H7 (cell line): ENCODE measurements at places on chromosomes 2 and 18.
A peak's percentile ranks its signal among the peaks of the same experiment; 100 is the strongest.

- DNase-seq = no peak
These were observed 163.6 kb upstream of the RBMS1 start for GRCh38 chr2:160657196-160657595.

- DNase-seq = no peak
These were observed 19.9 kb downstream of the TTC32 start for GRCh38 chr2:19881908-19882265.

DNA sequence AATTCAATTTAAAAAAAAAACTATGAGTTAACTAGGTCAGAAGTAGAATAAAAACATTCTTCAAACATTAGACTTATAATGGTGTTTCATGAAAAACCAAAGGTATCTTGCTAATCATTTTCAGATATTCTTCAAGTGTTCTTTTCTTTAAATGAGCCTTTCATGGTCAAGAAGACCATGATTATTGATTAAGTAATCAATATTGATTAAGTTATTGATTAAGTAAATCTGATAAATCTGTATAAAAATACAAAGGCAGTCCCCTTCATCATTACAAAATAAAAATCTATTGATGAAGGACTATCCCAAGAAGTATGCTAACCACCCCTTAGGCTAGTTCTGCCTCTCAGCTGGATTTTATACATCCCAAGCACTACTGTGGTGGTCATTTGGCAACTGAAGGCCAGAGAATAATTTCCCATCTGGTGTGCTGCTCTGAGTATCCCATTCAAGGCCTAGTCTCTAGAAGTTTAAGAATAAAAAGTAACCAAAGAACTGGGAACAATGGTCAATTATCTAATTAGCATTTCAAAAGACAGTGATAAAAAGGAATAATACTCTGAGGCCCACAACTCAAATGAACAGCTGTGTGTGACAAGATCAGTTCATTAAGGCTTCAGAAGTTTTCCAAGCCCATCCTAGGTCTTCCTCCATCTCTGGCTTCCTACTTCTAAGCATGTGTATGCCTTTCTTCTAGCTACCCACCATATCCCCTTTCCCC is 63.5 kb downstream of the TCF4 start:
- DNase-seq = no peak

GRCh38 chr2:70104231-70105111 is 17.2 kb downstream of the PCBP1 start:
- DNase-seq = peak; percentile 71

DNA sequence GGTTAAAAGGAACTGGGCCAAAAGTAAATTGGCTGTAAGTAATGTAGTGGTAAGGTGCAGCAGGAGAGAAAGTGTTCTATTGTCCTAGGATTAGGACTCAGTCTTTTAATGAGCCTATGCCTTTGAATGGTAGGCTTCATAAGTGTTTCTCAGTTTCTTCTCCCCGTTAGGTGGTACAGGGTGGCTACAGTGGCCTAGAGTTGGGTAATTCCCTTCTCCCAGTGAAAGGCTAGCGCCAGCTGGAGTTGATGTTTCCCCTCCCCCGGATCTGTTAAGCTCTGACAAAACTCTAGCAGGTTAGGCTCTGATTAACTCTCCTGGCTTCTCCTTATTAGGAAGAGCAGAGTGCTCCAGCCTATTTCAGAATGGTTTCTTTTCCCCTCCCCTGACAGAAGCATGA is 127.7 kb downstream of the DNAH6 start:
- no peak for DNase-seq

DNA sequence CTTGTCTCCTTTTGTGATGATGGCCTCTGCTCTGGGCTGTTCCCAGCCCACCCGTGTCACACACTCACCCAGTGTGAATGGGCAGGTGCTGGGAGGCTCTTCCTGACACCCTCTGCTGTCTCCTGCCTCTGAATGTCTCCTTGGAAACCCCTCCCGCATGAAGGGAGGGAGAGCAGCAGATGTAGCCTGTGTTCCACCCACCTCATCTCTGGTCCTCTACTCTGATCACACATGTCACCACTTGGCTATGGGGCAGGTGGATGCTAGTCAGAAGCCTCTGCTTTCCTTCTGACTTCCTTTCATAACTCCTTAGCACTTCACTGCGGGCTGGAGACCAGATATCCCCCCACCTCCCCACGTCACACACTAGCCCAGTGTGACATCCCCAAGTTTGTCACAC is 23.9 kb downstream of the EFR3B start:
- DNase-seq = no peak

- DNase-seq = peak; percentile 94
These were observed 175.5 kb downstream of the AGAP1 start for GRCh38 chr2:235669269-235669831.

DNA sequence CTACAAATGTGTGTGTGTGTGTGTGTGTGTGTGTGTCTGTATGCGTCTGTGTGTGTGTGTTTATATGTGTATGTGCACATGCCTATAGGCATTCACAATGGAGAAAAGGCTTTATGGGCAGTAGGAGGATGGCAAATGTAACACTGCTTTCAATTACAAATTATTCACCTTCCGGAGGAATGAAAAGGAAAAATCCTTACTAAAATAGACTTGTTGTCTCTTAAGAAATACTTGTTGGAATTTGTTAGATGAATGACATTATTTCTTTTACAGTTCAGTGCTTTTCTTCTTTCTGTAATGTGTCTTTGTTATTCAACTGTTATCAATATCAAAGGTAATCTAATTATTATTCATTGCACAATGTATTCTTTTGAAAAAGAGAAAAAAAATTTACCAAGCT is 874.3 kb downstream of the ERBB4 start:
- DNase-seq = no peak

DNA sequence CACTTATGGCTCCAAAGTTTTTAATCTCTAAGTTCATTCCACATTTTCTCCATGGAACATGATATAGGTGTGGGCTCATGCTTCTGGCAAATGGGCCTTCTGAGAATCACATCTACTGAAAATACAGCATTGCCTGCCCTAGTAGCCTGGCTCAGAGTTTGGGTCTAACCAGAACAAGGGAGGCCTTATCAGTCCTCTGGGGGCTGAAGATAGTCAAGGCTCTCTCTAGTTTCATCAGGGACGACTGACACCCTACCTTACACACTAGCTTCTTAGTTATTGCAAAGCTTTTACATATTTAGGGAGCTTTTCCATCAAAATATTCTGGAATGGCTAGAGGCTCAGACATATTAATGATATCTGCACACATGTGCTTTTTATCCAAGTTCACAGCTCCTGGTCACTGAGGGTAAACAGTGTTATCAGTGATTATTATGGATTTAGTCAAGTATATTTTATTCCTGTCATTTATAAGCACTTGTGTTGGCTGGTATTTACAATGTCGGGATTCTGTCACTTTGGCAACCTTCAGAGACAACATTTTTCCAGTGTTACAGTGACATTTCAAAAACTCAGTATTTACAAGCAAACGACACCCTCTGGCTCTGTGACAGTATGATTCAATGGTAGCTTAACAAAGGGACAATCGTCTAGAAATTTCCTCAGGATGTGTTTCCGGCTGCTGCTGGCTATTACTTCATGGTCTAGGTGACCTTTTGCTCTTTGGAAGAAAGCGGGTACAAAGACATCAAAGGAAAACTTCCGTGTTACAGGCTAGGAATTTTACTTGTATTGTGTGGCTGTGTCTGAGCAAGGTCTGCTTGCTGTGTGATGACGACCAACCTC is 200.6 kb downstream of the TCF4 start:
- no peak for DNase-seq

DNA sequence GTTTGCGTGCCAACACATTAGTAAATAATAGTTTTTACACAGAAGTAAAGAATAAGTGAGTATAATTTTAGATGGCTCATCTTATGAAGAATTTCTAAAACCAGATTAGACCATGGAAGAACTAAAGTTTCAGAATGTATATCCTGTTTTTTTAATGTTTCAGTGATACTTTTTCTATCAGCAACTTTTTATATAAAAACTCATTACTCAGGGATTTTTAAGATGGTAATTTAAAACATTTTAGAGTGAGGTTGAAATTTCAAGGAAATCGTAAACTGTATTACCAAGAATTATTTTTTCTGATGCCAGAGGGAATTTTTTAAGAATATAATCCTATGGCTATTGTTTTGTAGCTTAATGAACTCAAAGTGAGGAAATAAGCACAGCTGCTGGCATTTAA is 128.5 kb upstream of the FANCL start:
- no peak for DNase-seq

DNA sequence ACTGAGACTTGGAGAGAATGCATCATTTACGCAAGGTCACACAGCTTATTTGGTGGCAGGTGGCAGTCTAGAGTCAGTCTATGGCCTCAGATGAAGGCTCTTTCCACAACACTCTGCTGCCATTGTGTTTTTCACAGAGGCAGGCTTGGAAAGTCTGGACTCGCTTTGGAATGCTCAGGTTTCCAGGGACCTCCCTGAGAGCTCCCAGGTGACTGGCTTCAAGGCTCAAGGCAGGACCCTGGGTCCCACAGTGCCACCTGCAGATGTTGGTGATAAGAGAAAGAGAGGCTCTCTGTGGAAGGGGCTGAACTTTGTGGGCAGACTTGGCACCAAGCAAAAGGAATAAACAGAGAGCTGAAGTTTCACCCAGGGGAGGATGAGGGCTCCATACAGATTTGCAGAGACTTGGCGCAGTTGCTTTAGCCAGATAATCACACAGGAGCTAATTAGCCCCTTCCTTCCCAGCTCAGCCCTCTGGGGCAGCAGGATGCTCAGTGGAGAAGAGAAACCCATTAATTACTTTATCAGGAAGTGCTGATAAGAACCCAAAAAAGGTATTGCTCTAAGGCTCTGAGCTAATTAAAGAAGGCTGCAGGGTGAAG is 103.5 kb downstream of the LBH start:
- DNase-seq = peak; percentile 59

DNA sequence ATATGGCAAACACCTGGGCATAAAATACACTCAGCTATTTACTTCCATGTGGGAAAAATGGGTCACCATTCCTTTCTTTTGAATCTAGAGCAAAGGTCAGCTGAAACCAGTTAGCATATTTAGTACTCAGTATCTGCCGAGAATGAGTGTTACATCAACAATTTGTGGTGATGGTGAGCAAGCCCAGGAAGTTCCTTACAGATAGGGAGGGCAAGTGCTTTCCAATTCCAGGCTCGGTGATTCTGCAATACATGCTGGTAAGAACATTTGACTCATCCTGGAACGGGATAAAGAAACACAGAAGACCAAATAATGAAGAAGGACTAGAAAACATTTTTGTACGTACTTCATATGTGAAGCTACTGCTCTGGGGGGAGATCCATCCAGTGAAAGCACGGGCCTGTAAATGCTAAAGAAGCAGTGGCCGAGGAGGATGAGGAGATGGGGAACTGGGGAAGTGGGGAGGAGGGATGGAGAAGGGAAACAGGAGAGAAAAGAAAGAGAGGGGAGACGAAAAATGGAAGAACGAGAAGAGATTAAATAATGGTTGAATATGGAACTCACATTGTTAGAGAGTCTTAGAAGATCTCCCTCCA is 251.9 kb downstream of the TTC32 start:
- no peak for DNase-seq

DNA sequence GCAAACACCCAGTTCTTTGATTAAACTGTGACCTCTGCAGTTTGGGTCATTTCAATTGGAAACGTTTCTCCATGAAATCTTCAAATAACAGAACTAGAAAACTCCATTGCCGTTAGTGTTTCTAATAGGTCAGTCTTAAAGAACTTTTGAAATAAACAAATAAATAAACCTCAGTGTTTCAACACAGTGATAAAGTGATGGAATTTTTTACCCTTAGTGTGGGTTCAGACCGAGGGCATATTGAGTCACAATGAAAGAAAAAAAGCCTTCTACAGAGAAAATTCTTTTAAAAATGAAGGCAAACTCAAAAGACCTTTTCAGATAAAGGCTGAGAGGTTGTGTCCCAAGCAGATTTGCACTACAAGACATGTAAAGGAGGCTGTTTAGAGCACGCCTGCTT is 149.6 kb downstream of the NCKAP5 start:
- no peak for DNase-seq

- DNase-seq = no peak
These were observed 570.8 kb upstream of the GYPC start for GRCh38 chr2:126085011-126085795.

DNA sequence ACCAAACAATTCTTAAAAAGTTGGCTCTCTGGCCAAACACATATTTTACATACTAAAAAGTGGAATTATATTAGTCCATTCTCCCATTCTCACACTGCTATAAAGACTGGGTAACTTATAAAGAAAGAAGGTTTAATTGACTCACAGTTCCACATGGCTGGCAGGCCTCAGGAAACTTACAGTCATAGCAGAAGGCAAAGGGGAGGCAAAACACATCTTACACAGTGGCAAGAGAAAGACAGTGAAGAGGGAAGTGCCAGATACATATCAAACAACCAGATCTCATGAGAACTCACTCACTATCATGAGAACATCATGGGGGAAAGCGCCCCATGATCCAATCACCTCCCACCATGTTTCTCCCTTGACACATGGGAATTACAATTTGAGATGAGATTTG is 42.6 kb downstream of the EDAR start:
- DNase-seq = no peak

DNA sequence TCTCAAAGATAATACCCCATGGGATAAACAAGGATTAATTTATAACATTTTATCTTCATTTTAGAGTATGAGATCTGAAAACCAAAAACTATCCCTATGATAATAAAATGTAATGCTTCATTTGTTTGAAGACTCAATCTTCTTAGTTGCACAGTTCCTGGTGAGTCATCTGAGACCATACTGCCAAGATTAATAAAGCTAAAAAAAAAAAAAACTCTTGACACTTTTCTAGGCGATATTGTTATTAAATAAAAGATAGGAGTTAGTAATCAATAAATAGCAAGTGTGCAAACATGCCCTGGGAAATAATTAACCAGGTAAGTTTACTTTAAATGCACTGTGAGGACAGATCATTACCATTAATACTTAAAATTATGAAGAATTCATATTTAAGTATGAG is 83.9 kb downstream of the RPE start:
- no peak for DNase-seq

GRCh38 chr2:60872510-60872928 is 8.9 kb upstream of the REL start:
- DNase-seq = no peak

DNA sequence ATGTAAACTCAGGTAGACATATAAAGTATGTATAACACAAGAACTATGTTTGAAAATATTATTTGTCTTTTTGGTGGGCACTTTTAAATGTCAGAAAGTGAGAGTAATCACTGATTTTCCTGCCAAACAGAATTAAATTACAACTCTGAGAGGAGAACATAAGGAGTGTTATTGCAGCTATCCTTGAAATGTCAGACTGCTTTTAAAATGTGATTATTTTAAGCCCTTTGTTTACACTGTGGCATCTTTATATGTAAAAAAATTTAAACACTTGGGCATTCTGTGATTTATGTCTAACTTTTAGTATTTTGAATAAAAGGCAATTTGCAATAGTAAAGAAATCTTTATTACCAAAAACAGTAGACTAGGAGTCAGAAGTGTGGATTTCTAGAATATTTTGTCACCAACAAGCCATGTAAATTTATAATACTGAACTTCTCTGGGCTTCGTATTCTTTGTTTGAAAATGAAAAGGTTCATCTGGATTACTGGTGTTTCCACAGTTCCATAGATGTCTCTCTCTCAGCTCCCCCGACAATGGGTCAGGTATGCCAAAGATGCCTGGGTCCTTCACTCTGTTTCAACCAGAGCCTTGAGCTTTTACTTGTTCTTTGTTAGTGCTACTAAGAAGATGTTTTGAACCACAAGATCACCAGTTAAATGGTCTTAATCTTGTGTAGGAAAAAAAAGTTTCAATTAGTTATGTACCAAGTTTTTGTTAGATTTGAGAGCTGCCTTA is 38.8 kb downstream of the GULP1 start:
- DNase-seq = no peak

- no peak for DNase-seq
These were observed 145.4 kb upstream of the RNF152 start for GRCh38 chr18:62037989-62038778.
